ENCODE measurements at places on chromosomes 7 and 10.

DNA sequence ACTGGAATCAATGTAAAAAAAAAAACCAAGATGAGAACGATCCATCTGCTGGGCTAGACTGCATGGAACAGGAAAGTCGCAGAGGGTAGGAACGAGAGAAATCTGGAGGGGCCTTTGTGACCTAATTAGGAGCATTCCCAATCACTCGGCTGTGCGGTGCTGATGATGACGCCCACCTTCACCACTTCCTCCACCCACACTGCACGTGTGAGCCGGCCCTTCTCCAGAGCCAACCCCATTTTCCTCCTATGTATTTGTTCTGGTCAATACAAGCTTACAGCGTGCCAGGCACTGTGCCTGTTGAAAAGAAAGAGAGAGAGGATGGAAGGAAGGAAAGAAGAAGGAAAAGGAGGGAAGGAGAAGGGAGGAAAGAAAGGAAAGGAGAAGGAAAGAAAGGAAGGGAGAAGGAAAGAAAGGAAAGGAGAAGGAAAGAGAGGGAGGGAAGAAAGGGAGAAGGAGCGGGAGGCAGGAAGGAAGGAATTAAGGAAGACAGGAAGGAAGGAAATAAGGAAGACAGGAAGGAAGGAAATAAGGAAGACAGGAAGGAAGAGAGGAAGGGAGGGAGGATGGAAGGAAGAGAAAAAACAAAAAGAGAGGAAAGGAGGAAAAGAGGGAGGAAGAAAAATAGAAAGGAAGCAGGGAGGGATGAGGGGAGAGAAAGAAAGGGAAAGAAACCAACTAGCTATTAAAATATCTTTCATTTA is 35.5 kb upstream of the PTF1A start:
- DNase-seq, result no peak

- DNase-seq, result no peak
Observed at GRCh38 chr7:132901241-132901640, 180.6 kb downstream of the CHCHD3 start.

GRCh38 chr7:152137476-152138025 is 112.1 kb downstream of the GALNT11 start:
- no peak for DNase-seq

GRCh38 chr10:132292287-132293200 is 15.2 kb downstream of the STK32C start:
- no peak for DNase-seq

DNA sequence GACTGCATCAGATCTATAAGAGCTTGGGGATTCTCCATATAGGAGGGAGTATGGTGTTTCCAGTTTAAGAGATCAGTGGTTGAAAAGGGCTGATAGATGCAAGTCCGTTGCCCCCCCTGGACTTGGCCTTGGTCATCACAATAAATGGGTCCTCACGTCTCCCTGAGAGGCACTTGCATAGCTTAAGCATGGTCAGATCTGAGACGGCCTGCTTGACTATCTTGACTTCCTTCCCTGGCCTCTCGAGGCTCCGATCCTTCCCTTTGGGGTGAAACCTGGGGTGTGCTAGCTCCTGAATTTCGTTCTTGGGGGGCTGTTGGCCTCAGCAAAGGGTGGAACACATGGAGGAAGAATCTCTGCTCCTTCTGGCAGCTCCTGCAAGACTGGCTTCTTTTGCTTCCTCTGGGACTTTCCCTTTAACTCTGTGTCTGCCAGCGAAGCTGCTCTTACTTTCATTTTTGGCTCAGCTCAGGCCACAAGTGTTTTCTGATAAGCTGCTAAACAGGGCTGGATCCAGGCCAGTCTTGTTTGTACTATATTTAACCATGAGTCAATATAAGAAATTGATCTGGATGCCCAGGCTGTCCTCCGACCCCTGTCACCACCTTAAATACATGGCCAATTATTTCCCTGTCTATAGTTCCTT is 11.2 kb upstream of the ZNF485 start:
- DNase-seq, result no peak

GRCh38 chr7:56097700-56098099 is 4.9 kb upstream of the PHKG1 start:
- no peak for DNase-seq

- no peak for DNase-seq
Observed at GRCh38 chr10:130189608-130190054, 53.4 kb downstream of the GLRX3 start.

GRCh38 chr10:132374176-132374575 is 22.8 kb upstream of the PWWP2B start:
- DNase-seq, result no peak

GRCh38 chr7:141221007-141221612 is 147.2 kb downstream of the TMEM178B start:
- no peak for DNase-seq

GRCh38 chr10:63068246-63068645 is 64.9 kb upstream of the NRBF2 start:
- no peak for DNase-seq

DNA sequence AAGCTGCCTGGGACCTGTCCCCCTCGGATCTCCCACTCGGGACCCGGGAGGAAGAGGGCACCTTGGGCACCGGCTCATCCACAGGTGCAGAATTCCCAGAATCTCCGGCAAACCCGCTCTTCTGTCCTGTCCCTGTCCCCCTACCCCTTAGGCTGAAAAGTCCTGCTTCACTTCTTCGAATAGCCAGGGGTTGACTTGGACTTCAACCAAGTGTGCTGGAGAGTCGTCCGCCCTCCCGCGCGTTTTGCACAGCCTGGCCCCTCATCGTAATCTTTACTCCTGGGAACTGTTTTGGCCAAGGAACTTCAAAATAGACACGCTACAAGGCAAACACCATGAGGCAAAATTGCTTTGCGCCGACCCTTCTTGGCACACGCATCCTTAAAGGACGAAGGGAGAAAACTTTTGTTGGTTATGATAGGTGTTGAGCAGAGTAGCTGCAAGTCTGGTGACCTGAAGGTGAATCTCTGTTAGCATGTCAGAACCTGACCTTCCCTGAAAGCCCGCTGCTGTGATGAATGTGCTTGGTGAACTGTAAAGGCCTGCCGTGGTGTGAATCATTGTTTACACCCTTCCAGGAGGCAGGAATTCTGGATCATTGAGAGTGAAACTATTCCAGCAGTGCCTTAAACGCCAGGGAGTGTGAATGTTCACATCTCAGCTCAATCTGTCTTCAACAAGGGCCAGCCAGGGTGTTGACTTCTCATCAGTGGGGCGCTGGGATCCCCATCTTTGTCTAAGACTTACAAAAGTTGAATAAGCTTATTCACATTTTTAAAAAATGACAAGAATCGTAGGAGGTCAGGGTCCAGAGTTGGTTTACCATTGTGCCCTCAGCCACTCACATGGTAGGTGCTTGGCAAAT is 589 bp upstream of the RAPGEF5 start:
- DNase-seq, result no peak

DNA sequence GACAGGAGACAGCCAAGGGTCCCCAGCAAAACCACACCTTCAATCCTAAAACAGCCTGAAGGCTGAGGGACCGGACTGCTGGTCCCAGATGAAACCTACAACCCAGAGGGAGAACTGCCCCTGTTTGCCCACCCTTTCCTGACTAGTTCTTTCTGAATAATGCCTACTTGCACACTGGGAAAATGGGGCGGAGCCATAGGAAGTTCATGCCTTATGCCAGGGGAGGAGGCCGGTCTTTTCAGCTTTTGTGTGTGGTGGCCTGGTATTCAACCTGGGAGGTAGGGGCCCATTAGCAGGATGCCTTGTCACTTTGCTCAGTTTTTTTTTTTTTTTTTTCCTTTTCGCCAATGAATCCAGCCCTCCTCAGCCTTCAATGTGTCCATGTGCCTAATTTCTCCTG is 20.7 kb downstream of the TOMM7 start:
- no peak for DNase-seq

DNA sequence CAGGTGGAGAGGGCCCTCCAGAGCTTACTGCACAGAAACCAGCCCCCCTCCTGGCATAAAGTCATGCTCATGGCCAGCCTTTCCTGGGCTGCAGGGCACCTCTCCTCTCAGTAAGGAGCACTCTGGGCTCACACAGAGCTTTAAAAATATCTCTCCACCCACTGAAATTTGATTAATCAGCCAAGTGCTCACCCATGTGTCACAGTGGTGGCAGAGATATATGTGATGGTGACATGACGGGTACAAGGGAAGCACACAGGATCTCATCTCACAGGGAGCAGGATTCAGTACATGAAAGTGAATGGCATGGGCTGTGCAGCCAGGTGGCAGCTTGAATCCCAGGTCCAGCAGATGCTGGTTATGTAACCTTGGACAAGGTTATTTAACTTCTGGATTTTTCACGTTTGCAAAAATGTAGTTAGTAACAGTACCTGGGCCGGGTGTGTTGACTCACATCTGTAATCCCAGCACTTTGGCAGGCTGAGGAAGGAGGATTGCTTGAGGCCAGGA is 144.8 kb downstream of the CALN1 start:
- no peak for DNase-seq

DNA sequence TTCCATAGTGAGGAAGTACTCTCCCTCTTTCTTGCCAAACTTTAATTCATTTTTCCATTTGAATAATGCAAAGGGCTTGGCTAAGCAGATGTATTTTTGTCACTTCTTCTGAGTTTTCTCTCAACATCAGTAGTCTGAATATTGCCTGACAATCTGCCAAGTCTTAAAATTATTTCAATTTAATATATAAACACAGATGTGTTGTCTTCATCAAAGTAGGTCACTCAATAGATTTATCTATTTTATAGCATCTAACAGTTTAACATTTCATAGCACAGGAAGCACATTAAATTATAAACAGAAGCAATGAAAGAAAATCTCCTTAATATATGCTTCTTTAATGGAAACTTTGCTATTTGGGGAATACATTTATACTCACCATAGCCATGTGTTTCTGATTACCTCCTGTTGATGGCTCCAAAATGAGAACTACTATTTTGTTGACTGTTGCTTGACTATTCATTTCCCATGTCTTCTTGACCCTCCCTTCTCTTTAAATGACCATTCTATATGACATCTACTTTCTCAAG is 4.5 kb downstream of the CPED1 start:
- no peak for DNase-seq

Data from activated T-cell treated with anti-CD3 and anti-CD28 coated beads, Interleukin-2, amount 50 U/mL, for 1 hour (primary cell).